Lower leg skin (tissue), 4 donors: ENCODE measurements at places on chromosomes 5 and 9. TPM values are rescaled to one million over a fixed set of nuclear protein-coding genes. Genes with fewer than 3 reads are reported as not detected.

The SIMC1 gene
- total RNA-seq = 12.4 TPM

The IL33 gene
- total RNA-seq = 6.3 TPM

The DIPK1B gene
- 11.5 TPM for total RNA-seq

The SPINK4 gene
- not detected for total RNA-seq

The C9 gene
- total RNA-seq = not detected

The RFK gene
- total RNA-seq = 17.3 TPM

The GDA gene
- total RNA-seq = 2.0 TPM

The CCDC183 gene
- total RNA-seq = 0.37 TPM

The SAPCD2 gene
- total RNA-seq = 9.1 TPM

The ECSCR gene
- 1.4 TPM for total RNA-seq

The C8G gene
- total RNA-seq = not detected

The SLC36A2 gene
- not detected for total RNA-seq

The TENT4A gene
- total RNA-seq = 12.9 TPM

The PHYHD1 gene
- total RNA-seq = 50.0 TPM

The NR5A1 gene
- 0.15 TPM for total RNA-seq

The VPS13A gene
- total RNA-seq = 27.8 TPM

The PCDHA4 gene
- 0.58 TPM for total RNA-seq

The UBAP2 gene
- 20.0 TPM for total RNA-seq

The SPATA31A3 gene
- total RNA-seq = not detected

The CYLC2 gene
- total RNA-seq = not detected

The DDX31 gene
- 18.0 TPM for total RNA-seq

The TEX48 gene
- total RNA-seq = not detected

The LRRC26 gene
- 4.1 TPM for total RNA-seq

The NME5 gene
- 0.49 TPM for total RNA-seq

The HAVCR1 gene
- not detected for total RNA-seq

The FBP2 gene
- total RNA-seq = 1.5 TPM

The C5orf52 gene
- total RNA-seq = not detected

The SWI5 gene
- 26.7 TPM for total RNA-seq

The CCDC192 gene
- total RNA-seq = not detected

The IFNA2 gene
- not detected for total RNA-seq
